Neuronal stem cell (in vitro differentiated cells): ENCODE measurements at places on chromosomes 16 and 17.

GRCh38 chr17:80260069-80260535, 550 bp upstream of the RNF213 start:
- peak; percentile 72 for DNase-seq

DNA sequence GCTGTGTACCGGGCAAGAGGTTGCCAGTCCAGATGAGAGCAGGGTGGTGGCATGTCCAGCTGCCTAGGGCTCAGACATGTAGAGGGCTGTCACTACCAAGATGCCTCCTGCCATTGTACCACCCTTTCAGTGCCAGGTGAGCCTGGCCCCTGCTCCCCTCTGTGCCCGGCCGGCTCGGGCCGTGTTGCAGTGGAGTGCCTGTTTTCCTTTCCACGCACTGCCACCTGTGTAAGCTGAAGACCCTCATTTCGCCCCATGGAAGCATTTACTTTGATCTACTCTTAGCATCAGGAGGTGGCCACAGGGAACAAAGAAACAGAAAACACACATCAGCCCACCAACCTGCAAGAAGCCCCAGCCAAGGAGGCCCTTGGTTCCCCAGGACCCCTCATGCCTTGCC, 4.6 kb upstream of the RBFOX3 start:
- no peak for DNase-seq

- no peak for DNase-seq
Measured at GRCh38 chr17:67171560-67171959, 73.4 kb downstream of the HELZ start.

DNA sequence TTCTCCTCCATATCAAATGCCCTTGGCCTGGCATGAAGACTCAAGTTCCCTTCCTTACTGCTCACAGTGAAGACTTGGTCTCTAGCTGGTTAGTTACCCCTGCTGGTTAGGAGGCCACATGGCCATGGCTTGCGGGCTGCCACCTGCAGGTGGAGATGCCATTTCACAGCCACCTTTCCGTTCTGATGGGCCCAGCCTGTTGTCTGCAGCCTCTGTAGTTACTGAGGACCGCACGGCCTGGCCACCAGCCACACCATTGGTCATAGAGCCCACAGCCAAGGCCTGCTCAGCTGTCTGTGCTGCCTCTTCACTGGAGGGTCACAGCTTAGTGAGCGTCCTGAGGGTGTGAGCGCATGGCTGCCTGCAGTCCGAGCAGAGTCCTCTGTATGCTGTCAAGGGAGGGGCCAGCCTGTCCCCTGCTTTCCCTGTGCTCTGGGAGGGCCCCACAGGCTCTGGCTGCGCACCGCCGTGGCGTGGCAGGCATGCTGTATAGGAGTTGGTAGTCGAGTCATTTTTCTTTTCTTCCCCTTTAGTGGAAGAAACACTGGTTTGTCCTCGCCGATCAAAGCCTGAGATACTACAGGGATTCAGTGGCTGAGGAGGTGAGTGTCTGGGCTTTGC, 59.2 kb downstream of the PLD6 start:
- DNase-seq, result no peak

DNA sequence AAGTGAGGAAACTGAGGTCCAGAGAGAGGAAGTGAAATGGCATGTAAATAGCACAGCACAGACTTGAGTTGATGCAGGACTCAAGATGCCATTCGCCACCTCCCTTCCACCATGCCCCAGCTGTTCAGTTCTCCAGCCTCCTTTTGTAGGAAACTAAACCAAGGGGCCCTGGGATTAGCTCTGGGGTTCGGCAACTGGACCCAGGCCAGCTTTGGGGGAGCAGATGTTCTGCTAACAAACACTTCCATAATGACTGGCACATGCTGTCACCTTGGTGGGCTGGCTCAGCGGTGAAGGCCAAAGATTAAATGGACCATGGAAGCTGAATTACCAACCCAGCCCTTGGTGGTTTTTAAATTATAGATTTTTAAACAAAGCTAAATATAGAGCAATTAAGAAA, 77.0 kb downstream of the IRX6 start:
- DNase-seq, result no peak
